ENCODE measurements at places on chromosomes 5 and 9.
A peak's percentile ranks its signal among the peaks of the same experiment; 100 is the strongest.

- no peak for DNase-seq
Observed at GRCh38 chr5:2143646-2144353, 261.1 kb upstream of the IRX4 start.

DNA sequence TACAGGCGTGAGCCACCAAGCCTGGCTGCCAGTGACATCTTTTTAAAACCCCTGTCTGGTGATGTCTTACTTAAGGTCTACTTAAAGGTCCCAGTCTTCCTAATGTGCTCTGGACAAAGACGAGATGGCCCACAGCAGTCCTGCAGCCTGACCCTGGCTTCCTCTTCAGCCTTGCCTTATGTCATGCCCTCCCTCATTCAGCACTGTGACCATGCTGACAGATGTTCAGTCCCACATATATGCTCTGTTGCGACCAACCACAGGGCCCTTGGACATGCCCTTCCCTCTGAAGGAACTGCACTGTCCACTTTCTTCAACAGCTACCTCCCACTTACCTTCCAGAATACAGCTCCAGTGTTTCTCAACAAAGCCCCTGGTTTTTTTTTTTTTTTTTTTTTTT is 172.8 kb upstream of the PANK3 start:
- no peak for DNase-seq

GRCh38 chr9:110240198-110240597 is 16.1 kb downstream of the TXN start:
- no peak for DNase-seq

DNA sequence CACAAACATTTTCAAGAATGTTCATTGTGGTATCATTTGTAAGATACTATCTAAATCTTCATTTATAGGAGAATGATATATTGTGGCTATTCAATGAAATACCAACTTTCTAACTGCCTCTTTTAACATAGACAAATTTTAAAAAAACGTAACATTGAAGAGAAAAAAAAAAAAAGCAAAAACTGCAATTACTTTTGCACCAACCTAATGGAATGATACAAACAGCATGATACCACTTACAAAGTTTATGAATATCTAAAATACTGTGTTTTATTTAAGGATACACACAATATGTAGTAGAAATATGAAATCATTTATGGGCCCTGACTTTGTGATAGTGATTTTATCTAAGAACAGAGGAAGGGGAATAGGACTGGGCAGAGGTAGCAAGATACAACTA is 24.1 kb downstream of the PSMD5 start:
- DNase-seq: no peak

DNA sequence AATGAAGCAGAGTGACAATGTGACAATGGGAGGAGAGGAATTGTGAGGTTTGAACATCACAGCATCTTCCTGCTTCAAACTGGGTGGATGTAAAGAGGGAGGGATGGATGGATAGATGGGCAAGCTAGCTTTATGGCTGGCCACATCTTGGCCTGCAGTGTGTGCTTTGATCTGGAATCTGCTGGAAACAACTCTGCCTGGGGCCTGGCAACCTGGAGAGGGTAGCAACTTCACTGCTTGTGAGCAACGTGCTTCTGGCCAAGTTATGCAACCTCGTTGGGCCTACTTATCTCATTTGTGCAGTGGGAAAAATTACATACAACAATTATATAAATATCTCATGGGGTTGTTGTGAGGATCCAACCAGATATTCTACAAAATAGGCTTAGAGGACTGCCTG is 5.3 kb downstream of the IL9 start:
- no peak for DNase-seq

GRCh38 chr5:38443390-38443789 is 113.1 kb downstream of the LIFR start:
- peak; percentile 25 for DNase-seq

DNA sequence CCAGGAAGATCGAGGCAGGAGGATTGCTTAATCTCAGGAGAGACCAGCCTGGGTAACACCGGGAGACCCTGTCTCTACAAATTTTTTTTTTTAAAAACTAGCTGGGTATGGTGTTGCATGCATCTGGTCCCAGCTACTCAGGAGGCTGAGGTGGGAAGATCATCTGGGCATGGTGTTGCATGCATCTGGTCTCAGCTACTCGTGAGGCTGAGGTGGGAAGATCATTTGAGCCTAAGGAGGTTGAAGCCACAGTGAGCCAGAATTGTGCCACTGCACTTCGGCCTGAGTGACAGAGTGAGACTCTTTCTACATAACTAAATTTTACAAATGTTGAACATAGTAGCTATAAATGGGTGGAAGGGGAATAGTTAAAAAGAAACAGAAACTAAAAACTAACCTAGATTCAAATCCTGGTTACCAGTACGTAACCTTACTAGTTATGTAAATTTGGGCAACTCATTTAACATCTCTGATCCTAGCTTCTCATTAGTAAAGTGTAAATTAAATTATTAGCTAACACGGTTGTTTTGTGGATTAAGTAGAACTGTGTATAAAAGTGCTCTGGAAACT is 41.7 kb downstream of the TMEM161B start:
- no peak for DNase-seq

DNA sequence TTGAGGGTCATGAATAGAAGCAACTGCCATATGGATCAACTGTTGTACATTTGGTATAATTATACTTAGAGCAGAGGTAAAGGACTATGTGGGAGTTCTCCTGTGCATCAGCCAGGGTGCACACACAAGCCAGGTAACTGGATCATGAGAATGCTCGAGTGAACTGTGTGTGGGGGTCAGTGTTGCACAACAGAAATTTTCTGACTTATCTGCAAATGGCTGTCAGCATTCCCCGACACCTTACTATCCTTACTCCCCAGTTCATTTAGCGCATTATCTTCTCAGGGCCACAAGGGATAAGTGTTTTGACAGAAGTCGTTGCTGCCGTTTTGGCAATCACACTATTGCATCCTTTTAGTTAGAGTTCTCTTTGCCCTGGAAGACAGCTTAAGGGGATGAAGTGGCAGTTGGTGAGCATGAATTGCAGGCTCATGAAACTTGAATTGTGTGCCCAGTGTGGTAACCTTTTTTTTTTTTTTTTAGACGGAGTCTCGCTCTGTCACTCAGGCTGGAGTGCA is 1.7 kb downstream of the CANX start:
- DNase-seq: no peak

- no peak for DNase-seq
Observed at GRCh38 chr9:38489057-38489456, 64.8 kb upstream of the IGFBPL1 start.

DNA sequence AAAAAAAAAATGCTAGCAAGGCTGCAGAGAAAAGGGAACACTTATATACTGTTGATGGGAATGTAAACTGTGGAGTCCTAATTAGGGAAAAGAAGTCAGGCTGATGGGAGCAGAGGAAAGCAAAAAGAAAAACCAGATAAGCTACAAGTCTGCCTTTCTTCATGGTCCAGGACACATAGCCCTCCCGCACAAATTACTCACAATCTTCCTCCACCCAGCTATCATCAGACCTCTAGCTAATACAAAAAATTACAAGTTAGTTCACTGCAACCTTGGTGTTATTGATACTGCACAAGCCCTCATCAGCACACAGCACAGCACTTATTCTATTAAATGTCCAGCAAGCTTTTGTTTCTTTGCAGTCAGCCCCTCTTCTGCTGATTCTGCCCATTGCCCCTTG is 186.0 kb upstream of the ADRA1B start:
- no peak for DNase-seq

DNA sequence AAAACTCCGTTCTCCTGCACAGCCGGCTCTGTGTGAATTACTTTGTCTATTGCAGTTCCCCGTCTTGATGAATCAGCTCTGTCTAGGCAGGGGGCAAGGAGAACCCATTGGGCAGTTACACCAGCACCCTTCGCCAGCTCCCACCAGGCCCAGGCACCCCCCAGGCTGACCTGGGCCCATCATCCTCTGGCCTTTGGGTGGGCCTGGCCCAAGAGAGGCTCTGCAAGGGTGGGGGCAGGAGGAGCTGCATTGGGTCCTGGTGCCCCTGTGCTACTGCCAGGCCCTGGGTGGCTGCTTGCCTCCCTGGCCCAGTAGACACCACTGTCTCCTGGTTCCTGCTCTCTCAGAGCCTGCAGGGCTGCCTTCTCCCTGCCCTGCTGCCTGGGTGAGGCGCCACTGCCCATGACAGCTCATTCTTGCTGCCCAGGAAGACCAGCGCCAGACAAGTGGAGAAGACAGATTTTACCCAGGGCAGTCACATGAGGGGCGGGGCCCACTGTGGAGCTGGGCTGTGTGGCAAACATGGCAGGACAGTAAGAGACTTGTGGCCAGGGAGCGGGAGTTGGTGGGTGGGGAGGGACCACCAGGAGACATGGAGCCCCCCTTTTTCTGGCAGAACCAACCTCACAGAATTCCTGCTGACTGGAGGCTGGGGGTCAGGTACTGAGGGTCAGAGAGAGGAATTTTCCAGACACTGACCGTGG is 67.2 kb downstream of the MRPL36 start:
- DNase-seq: no peak

- DNase-seq: no peak
Observed at GRCh38 chr5:118461436-118461835, 526.9 kb downstream of the DTWD2 start.

DNA sequence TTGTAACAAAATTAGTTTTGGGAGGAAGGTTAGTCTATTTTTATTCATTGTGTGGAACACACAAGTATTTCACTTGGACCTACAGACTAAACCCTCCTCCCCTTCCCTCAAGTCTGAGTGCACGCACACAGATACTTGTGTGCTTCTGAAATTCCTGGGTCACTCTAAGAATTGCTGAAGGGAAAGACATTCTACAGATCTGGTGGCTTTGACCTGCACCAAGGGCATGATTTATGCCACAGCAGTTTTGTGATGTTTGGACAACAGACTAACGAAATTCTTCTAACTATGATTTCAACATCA is 150.5 kb downstream of the ARL15 start:
- no peak for DNase-seq

- no peak for DNase-seq
Observed at GRCh38 chr5:149820536-149821510, 90.7 kb downstream of the PPARGC1B start.

DNA sequence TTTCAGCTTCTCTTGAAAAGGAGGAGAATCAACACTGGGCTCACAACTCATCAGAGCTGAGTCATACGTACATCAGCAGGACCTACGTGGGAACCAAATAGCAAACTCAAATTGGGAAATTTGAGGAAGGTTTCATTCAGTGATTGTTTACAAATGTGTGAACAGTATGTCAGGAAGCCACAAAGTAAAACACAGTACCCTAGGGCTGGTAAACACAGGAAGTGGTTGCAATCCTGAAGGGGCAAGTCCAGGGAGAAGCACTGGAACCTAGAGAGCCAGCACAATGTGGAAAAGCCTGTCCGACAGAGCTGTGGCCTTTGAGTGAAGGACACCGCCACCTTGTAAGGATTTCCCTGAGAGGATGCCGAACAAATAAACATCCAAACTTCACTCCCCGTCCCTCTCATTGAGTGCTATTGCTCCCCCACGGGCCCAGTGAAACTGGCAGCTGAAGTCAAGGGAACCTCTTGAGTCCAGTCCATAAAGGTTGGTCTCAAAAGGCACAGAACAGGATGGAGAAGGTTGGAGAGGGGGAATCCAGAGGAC is 26.7 kb upstream of the RICTOR start:
- peak; percentile 96 for DNase-seq

DNA sequence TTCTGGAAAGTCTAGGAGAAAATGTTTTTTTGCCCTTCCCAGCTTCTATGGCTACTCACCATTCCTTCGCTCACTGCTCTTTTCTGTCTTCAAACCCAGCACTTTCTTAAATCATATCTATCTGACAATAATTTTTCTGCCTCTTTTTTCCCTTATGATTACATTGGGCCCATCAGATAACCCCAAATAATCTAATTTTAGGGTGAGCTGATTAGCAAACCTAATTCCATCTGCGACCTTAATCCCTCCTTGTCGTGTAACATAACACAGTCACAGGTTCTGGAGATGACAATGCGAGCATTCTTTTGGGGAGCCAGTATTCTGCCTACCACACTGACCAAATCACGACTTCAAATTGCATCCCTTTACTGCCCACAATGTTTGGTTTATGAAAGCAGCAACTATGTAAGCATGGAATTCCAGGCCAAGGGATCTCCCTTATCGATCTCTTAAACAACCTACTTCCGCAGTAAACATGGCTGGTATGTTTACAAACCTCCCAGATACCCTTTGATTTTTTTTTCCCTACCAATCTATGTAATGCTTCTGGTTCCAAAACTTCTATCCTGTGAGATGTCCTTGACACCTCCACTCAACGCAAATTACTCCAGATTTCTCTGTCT is 2122.2 kb downstream of the MAT2B start:
- DNase-seq: peak; percentile 40

DNA sequence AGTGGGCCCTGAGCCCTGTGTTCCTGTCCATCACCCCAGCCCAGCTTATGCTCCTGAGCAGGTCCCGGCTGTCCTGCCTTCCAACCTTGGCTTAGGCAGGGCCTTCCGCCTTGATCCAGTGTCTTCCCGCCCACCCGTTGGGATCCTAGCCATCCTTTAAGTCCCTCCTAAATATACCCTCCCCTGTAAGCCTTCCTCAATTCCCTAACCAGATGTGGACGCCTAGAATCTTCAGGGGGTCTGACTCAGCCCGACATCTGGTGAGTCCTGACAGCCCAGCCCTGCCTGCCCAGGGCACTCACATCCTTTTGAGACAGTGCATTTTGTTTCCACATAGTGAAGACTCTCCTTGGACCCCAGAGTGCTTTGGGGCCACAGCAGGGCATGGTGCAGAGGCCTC is 23.7 kb downstream of the SLC6A7 start:
- no peak for DNase-seq

- no peak for DNase-seq
Observed at GRCh38 chr9:130688072-130688471, 5.5 kb upstream of the EXOSC2 start.

DNA sequence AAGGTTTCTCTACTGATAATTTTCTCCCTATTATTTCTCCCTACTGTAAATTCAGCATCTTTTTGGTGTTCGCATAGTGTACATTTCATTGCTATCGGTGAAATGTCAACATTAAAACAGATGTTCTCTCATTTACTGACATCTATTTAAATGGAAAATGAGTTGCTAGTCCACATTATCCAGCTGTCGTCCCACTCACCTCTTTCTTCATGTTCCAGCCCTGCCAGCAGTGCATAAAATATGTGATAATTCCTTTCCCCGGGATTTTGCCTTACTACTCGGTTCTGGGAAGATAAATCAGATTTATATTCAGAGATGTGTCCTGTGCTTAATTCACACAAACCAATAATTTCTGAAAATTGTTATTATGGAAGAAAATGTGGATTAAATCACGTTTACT is 155.8 kb downstream of the MYO10 start:
- DNase-seq: no peak

DNA sequence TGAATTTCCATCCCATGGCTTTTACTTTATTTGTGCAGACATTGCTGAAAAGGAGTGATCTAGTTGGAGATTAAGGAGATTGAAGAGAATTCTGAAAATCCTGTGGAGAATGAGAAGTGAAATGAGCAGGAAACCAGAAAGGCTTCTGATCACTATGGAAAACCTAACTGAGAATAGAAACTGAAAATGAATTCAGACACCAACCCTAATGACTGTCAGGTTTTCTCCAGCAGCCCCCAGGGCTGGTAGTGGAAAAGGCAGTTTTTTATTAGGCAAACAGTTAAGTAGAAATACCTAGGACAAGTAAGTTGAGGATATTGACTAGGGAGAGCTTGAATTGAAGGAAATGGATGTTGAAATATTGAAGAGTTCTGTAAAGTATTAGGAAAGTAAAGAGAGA is 14.7 kb upstream of the ARRDC3 start:
- DNase-seq: no peak

Measured in T47D (cell line).